ENCODE measurements at places on chromosomes 16 and 17. TPM values are rescaled to one million over a fixed set of nuclear protein-coding genes. Genes with fewer than 3 reads are reported as not detected.

The TBC1D3L gene
- 0.28 TPM for total RNA-seq

The KRT37 gene
- total RNA-seq = not detected

The GUCY2D gene
- not detected for total RNA-seq

The HBZ gene
- total RNA-seq = not detected

The CACNG4 gene
- total RNA-seq = under 0.01 TPM

The CEP112 gene
- 3.6 TPM for total RNA-seq

All from IMR-90 (cell line).